ENCODE measurements at places on chromosomes 7 and 10.

DNA sequence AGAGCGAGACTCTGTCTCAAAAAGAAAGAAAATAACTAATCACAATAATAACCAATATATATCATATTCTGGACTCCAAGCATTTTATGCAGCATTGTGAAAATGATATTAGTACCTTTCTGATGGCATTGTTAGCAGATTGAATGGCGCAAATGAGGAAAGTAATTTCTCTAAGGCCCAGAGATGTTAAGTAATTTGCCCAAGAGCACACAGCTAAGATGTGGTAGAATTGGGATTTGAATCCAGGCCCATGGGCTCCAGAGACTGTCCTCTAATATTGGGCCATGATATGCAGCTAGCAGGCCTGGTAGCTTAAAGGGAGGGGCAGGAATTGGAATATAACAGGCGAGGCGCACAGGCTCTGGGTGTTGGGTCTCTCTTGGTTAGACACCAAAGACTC lies 44.1 kb downstream of the ZNF503 start:
- DNase-seq: no peak

DNA sequence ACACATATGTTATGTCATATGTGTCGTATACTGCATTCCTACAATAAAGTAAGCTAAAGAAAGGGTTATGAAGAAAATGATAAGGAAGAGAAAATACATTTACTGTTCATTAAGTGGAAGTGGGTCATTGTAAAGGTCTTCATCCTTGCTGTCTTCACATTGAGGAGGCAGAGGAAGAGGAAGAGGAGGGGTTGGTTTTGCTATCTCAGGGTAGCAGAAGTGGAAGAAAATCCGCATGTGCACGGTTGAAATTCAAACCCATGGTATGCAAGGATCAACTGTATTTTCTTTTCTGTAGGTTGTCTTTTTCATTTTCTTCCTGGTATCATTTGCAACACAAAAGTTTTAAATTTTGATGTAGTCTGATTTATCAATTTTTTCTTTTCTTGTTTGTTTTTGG lies 6.3 kb downstream of the PLEKHA8 start:
- no peak for DNase-seq

DNA sequence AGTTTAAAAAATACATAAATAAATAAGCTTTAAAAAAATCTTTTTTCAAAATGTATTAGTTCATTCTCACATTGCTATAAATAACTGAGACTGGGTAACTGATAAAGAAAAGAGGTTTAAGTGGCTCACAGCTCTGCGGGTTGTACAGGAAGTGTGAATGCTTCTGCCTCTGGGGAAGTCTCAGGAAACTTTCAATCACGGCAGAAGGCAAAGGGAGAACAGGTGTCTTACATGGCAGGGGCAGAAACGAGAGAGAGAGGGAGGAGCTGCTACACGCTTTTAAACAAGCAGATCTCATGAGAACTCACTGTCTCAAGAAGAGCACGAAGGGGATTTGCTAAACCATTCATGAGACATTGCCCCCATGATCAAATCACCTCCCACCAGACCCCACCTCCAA lies 114.6 kb downstream of the DNAJC1 start:
- DNase-seq: no peak

DNA sequence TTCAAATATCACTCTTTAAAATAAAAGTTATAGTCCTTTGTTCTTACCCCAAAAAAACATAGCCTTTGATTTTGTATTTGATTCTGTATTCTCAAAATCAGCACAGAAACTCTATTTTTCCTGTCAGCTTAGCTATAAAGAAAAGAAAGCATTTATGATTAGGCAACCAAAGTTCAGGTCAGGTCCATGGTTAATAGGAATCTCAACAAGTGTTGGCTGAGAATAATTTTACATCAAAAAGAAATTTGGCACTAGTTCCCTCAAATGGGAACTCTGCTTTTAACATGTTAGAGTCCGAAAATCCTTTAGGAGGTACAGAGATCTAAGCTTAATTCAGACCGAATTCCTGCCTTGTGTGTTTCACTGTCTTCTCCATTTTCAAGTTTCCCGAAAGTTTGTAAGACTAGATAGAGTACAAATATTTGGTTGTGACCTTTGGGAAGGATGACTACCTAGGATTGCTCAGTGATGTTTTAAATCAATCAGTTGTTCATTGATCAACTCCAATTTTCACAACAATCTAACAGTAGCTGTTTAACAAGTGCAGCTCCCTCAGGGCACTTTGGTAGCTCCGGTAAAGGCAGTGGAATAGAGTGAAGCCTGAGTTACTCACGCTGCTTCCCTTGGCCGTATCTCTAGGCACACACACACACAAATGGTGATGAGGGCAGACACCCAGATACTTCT lies 8.8 kb upstream of the ENO4 start:
- DNase-seq: no peak

DNA sequence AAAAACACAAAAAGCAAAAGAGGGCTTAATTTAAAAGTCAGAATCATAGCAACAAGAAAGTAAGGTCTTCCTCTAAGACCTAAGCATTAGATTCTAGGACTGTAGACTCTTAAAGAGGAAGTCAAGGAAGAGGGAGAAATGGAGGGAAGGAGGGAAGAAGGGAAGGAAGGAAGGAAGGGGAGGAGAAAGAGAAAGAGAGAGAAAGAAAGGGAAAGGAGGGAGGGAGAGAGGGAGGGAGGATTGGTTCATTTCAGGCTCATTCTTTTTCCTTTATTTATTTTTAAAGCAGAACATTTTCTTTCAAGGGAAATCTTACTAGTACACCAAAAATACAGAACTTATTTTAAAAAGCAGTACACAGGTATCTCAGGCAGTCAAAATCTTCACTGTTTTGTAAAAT lies 81.1 kb downstream of the DLG5 start:
- no peak for DNase-seq

Data from foreskin keratinocyte (primary cell).